ENCODE measurements at places on chromosomes 5 and 9.

- DNase-seq, result no peak
These were observed 3.3 kb downstream of the ANKRD34B start for GRCh38 chr5:80566711-80567259.

DNA sequence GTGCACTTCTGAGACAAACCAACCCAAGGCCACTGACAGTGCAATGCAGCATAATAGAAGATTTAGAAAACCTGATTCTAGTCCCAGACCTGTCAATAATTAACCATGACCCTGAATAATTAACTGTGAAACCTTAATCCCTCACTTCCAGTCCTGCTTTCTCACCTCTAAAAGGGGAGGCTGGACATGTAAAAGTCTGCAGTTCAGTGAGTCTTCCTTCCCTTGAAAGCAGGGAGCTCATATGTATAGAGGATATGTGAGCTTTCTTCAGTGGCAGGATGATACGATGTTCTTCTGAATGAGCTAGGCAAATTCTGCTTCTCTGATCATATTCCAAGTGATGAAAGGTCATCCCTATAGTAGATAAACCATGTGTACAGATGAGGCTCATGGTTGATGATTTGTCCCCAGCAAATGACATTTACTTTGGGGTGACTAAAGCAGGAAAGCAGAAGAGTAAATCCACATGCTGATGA, 2.9 kb downstream of the KCNV2 start:
- DNase-seq, result no peak

- no peak for DNase-seq
These were observed 12.8 kb downstream of the AMBP start for GRCh38 chr9:114065304-114065703.

DNA sequence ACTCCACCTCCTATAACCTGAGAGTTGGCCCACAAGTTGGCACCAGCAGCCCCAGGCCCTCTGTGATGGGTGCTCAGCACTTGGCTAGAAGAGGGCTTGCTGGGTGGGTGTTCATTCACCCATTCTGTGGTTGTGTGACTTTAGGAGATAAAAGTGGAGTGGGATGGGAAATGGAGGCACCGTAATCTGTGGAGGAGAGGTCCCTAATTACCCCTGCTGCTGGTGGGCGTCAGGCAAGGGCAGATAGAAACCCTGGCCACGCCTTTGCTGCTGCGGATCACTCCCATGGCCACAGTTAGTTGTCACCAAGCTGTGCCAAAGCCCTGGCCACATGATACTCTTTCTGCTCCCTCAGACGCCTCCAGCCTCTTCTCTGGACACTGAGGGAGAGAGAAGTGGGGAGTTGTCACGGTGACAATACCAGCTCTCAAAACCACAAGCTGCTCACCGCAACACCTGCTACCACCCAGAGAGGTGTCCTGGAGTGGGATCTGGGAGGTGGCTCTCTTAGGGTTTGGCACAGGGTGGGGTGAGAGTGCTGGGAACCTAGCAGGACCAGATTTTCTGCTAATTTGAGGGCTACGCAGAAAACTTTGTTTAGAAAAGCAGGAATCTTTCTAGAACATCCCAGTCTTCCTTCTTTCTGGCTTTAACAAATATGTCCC, 12.0 kb upstream of the NEUROG1 start:
- no peak for DNase-seq

- no peak for DNase-seq
These were observed 241.5 kb downstream of the PDZD2 start for GRCh38 chr5:31880449-31880848.

GRCh38 chr5:56176155-56176798, 56.9 kb downstream of the ANKRD55 start:
- DNase-seq, result no peak

GRCh38 chr9:108093773-108094675, 604.5 kb upstream of the KLF4 start:
- no peak for DNase-seq

DNA sequence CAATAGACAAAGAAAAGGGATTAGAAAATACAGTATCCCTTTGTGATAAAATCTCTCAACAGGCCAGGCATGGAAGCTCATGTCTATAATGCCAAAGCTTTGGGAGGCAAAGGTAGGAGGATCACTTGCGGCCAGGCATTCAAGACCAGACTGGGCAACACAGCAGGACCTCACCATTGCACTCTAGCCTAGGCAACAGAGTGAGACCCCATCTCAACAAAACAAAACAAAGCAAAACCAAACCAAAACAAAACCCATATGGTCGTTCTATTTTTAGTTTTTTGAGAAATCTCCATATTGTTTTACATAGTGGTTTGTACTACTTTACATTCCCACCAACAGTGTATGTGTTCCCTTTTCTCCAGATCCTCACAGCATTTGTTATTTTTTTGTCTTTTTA, 193.0 kb downstream of the KIAA0825 start:
- DNase-seq, result no peak

DNA sequence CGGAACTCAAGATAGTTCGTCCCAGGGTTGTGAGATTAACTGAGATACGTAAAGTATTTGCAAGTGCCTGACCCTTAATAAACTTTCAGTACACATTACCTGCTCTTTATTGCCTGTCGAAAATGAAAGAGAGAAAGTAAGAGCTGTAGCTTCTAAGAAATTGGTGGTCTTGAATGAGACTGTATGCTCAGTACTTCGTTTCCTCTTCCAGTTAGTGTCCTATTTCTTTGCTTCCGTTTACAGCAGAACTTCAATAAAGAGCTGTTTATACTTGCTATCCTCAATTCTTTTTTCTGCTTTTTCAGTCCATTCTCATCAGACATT, 534 bp downstream of the SRFBP1 start:
- no peak for DNase-seq

- DNase-seq, result no peak
These were observed 1.4 kb downstream of the MARCHF3 start for GRCh38 chr5:127028822-127029457.

DNA sequence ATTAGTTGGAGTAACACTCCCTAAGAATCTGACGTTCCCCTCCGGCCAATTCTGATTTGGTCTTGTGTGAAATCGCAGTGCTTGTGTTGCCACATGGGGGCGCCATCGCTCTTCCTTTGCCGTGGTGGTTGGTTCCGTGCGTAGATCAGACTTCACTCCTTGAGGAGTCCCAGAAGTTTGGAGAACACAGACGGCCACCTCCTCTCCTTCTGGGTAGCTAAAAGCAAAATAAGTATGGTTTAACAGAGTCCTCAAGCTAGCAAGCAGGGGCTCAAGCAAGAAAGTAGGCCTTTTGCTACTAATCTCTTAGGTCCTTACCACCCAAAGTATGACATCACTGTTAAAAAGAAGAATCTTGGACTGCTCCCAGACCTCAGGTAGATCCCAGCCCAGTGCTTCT, 59.5 kb downstream of the HSPA4 start:
- peak; percentile 56 for DNase-seq
